CD4-positive, CD25-positive, alpha-beta regulatory T cell (primary cell): ENCODE measurements at places on chromosomes 1 and 21. TPM values are rescaled to one million over a fixed set of nuclear protein-coding genes. Genes with fewer than 3 reads are reported as not detected.

Gene ERMAP
- 4.0 TPM for polyA plus RNA-seq

DNA sequence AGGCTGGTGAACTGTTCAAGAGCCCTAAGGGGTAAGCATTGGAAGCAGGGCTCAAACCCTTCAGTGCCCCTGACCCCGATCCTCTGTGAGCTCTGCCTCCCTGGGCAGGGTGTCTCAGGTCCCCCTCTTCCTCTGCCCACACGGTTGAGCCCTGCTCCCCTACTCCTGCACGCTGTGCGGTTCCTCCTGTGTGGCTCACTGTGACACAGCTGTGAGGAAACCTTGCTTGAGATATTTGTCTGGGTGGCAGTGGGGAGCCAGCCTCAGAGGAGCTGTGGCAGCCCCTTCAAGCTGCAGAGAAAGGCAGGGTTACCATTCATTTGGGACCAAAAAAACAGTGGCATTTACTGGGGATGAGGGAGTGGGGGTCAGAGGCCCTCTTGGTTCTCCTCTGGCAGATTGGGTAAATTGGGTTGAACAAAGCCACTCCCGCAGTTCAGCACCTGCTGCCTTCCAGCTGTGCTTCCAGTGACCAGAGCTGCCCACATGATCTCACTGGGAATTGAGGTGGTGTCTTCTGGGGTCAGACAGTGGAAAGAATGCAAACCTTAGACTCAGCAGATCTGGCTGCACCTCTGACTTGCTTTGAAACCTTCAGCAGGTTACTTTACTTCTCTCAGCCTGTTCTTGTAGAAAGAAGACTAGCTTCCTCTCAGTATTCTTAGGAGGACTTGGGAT lies 60.6 kb upstream of the CD1D start:
- H3K4me1 ChIP-seq: no peaks in the 10 kb centered on the region
- no peak overlapping the region for H3K4me3 ChIP-seq
- no peaks in the 10 kb centered on the region for H3K36me3 ChIP-seq
- peaks cover 12% of the 10 kb centered on the region for H3K27me3 ChIP-seq
- no peak for DNase-seq

GRCh38 chr1:236336084-236336483 lies 54.3 kb upstream of the ERO1B start:
- no peaks in the 10 kb centered on the region for H3K4me1 ChIP-seq
- no peak overlapping the region for H3K27ac ChIP-seq
- H3K27me3 ChIP-seq: peaks cover 3% of the 10 kb centered on the region
- DNase-seq: no peak

- no peak for DNase-seq
- H3K4me3 ChIP-seq: peak overlapping the region; percentile 82
- H3K27ac ChIP-seq: peak overlapping the region; percentile 88
- H3K27me3 ChIP-seq: no peaks in the 10 kb centered on the region
- H3K36me3 ChIP-seq: no peaks in the 10 kb centered on the region
- H3K4me1 ChIP-seq: peaks cover 75% of the 10 kb centered on the region
Measured at GRCh38 chr1:36157973-36158826, 2.2 kb downstream of the MAP7D1 start.

GRCh38 chr1:171748651-171749050 lies 6.8 kb upstream of the VAMP4 start:
- no peak overlapping the region for H3K27ac ChIP-seq
- H3K27me3 ChIP-seq: no peaks in the 10 kb centered on the region
- DNase-seq: no peak
- peaks cover 3% of the 10 kb centered on the region for H3K4me1 ChIP-seq
